ENCODE measurements at places on chromosomes 3 and 15.

DNA sequence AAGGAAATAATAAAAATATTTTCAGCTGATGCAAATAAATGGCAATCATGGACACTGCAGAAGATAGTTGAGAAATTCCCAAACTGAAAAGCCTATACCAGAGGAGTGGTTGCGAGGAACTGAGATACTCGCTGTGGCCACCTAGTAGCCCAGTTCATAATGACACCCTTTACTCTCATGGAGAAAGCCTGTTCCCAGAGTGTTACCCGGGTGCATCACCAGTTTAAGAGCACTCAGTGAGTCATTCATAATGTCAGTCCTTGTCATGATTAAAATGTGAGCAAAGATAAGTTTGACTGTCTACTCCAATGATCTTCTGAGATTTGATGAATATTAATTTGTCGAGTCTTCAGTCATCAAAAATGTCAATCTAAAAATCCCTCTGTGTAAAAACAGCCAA is 138.4 kb upstream of the LRRC3B start:
- DNase-seq, result no peak

- no peak for DNase-seq
These were observed 20.1 kb downstream of the ZNF80 start for GRCh38 chr3:114217266-114217665.

DNA sequence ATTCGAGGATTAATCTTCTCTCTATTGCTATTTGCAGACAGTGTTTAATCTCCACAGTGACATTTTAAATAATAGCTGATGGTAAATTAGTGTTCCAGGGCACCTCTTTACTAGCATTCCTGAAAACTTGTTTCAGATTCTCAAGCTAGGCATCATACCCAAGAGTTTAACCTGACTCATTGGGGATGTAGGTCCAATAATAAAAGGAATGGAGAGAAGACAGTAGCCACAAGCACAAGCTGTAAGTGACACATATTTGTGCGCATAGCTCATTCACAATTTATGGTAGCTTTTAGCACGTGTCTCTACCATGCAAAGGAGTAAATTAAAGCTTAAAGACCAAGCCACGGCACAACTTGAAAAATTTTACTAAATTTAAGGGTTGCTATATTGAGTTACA is 171.3 kb upstream of the FAM3D start:
- no peak for DNase-seq

- DNase-seq, result peak; percentile 65
These were observed 13.2 kb upstream of the PIK3R4 start for GRCh38 chr3:130759692-130760338.

DNA sequence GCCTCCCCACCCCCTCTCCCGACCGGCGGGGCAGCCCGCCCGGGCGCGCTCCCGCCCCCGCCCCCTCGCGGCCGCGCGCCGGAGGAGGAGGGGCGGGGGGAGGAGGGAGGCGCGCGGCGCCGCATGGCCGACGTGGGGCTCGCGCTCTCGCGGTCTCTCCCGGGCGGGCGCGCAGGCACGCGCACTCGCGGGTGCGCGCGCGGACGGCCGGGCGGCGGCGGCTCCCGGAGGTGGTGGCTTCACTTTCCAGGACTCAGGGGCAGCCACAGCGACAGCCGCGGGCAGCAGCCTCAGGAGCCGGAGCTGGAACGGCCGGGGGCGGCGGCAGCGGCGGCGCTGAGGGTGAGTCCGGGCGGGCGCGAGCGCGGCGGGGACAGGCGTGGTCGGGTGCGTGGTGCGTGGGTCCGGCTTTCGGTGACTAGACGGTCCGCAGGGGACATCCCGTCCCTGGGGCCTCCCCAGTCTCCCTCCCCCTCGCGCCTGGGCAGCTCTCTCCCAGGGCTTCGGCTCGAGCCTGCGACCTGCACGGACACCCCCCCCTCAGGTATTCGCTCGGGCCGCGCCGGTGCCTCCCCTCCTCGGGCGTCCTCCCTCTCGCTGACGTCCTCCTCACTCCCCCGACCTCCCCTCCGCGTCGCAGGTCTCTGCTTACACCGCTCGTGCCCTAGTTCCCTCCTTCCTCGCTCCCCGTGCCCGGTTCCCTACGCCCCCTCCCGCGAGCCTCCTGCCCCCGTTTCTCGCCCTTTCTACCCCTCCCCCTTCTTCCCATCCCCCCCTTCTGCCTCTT is at the start of gene UBE2E2:
UBE2E2 (plus strand) TSS at position 407 of the 787 bp plus-strand sequence.
- peak; percentile 34 for DNase-seq

DNA sequence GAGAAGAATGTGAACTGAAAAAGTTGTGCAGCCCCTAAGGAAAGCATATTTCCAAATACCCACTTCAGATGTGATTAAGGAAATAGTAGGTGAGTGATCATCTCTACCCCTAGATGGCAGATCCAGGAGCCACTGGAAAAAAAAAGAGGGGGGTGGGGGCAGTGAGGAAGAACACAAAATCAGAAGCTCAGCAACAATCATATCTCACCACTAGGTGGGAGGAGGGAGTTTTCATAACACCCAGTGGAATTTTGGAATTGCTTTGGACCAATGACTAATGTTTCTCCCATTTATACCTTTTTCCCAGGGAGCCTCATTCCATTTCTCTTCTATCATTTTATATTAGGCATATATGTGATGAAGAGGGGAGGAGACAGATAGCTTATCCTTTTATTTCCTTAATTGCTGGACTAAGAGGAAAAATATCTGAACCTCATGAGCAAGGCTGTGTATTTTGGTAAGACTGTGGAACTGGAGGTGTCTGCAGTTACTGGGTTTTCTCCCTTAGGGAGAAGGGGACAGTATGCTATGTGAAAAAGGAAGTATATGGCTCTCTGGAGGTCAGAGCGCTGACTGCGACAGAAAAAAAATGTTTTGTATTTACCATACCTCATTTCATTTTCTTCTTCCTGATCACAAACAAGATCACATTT is 363.4 kb downstream of the GAP43 start:
- no peak for DNase-seq

DNA sequence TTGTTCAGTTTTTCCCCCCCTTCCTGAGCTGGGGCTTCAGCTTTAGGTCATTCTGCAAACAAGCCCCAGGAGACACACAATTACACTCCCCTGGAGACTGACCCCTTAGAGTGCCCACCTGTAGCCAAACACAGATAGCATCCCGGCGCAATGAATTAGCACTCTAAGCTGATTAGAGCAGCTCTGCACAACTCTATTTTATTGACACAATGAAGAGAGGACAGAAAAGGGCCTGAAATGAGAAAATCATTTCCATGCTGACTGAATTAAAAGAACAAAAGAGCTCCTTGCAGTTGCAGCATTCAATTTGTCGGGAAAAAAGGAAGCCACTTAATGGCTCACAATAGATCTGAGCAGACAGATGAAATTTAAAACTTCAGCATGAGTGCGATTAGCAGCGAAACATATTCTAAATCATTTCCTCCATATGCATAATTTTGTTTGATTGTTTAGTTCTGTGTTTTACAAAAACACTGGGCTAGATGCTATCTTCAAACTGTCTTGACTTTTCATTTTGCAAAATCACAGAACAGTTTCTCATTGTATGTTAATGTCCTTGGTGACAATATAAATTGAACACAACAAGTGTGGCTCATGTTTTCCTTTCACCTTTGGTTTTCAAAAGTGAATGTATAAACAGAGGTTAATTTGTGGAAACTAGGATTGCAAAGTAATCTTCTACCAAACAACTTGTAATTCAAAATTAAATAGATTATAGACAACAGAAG is 308.6 kb downstream of the MECOM start:
- DNase-seq, result no peak

DNA sequence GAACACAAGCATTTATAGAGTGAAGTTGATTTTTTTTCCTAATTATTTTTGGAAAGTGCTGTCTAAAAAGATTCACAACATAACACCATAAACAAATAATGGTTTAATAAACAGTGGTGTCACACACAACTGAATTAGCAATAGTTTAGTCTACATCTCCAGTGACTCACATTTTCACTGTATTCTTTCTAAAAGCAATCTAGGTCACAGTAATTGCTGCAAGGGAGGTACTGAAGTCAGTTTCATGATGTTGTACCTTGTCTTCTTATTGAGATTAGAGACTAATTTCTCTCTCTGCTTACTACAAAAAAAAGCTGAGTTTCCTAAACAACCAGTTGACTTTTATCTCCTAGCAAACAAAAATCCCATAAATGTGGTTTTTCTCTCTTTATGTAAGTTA is 29.6 kb downstream of the PLSCR4 start:
- no peak for DNase-seq

DNA sequence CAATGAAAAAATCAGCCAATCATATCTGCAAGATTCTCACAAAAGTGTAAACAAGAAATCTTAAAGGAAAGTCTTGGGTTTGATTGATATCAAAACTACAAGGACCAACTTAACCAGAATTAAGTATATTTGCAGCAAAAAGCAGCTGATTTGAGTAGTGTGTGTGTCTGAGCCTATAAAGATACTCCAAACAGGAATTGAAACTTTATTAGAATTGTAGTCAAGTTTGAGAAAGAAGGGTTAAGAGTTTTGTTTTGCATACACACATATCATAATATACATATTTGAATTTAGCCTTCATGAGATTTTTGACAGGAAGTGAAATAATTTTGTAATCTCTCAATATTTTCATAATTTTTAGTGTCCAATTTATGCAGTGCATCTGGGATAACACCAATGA is 300.1 kb downstream of the NAALADL2 start:
- DNase-seq, result no peak

GRCh38 chr3:88058306-88058580 is 562 bp downstream of the CGGBP1 start:
- no peak for DNase-seq

GRCh38 chr15:28914046-28914445 is 28.3 kb downstream of the APBA2 start:
- DNase-seq, result no peak

DNA sequence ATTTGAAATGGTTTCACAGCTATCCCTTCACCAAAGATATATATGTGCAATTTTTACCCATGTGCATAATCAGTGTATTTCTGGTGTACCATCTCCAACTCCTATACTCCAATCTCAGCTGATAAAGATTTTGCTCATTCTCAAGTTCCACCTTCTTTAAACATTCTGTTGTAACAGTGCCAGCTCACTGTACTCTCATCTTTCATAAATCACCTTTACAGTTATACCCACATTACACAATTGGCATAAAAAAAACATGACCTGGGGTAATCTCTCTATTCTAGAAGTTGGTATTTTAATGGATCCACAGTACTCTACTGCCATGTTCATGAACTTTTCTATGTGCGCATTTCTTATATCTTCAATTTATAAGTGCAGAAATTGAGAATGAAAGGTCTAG is 339.9 kb upstream of the DPH6 start:
- DNase-seq, result no peak

DNA sequence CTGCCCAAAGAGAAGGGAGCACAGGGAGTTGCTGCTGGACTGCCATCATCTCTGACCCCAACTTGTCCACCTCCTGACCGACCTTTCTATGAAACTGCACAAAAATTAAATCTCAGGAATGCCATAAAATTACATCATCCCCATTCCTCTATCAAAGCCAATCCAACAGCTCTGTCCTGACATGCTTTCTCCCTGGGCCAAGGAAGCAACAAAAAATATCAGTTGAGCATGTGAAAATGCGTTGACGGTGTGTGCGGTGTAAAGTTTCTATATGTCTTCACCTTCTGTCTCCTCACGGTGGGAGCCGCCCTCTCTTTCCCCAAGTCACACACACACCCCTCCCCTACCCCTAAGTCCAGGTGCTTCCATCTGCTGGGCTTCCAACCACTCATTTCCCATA is 3.6 kb upstream of the ZNF774 start:
- no peak for DNase-seq

- DNase-seq, result no peak
These were observed 292.4 kb upstream of the WNT5A start for GRCh38 chr3:55779543-55779942.

DNA sequence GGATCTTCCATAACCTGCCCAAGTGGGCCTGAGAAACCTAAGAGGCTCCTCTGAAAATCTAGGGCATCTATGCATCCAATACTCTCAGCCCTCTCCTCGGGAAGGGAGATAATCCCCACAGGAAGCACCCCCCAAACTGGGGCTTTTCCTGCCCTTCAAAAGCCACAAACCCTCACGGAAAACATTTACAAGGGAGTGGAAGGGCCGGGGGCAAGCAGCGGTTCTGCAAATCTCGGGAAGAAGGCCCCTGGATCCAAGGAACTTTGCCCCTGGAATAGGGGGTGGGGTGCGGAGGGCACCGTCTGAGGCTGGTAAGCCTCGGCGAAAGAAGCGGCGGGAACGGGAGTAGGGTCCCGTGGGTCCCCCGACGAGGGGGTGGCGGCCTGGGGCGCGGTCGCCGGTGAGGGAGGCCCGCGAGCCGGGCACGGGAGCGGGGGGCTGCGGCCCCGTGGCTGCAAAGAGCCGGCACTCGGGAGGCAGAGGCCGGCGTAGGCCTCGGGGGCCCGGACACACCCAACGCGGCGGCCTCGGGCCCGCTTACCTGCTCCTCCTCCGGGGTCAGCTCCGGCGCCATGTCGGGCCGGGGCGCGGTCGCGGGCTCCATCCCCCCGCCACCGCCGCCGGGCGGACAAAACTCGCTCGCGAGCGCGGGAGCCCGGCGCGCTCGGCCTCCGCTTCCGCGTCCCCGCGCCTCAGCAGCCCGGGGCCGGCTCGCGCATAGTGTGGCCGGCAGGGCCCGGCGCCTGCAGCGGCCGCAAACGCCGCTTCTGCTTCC is 755 bp downstream of the PTPN9 start:
- peak; percentile 42 for DNase-seq

DNA sequence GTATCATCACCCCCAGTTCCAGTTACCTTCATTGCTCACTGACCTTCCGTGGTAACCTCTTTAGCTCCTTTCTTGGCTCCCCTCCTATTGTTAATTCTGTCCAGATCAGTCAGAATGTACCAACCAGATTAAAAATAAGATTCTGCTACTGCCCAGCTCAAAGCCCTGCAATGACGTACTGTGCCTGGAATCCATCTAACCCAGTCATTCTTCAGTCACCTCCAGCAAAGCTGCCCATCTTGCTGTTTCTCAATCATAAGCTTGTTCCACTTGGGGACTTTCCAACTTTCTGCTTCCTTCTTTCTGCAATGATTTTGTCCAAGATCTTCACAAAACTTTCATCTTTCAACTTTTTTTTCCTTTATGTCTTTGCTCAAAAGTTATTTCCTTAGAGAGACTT is 512.0 kb upstream of the ZNF385D start:
- no peak for DNase-seq
